Cerebellum (tissue), 4 donors: ENCODE measurements at places on chromosomes 3 and 15. TPM values are rescaled to one million over a fixed set of nuclear protein-coding genes. Genes with fewer than 3 reads are reported as not detected.

Gene FNDC3B
- 34.3 TPM for total RNA-seq

DNA sequence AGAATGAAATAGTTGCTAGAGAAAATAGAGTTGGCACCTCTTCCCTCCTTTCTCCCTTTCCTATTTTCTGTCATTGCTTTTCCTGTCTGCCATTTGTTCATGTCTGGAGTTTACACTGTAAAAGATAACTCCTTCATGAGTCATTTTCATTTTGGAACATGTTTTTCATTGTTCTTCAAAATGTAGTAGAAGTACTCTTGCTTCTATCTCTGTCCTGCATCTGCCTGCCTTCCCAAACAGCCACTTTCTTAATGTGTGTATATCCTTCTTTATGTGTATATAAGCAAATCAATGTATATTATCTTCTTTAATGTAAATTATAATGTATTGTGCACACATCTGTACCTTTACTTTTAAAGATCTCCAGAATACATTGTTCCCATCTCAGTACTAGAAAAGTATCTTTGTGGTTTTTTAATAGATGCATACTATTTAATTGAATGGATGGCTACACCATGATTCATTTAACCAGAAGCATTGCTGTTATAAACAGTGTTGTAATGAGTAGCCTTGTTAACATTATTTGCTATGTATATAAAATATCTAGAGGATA lies 41.1 kb downstream of the TSC22D2 start:
- no peak for DNase-seq

Gene OR5K2
- not detected for total RNA-seq

DNA sequence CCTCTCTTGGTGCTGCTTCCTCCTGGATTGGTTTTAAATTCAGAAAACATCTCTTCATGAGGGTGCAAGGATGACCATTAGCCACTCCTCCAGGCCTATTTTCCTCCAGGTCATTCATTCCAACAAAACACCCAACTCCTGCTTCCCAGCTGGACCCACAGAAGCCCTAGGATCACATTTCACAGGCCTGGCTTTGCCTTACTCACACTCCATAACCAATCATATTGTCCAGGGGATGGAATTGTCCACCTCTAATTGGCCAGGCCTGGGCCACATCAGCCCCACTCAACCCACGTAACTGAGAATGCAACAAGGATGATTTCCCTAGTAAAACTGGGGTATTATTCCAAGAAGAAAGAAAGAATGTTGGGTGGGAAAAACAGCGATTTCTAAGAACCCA lies 616.7 kb upstream of the SUCLG2 start:
- DNase-seq: no peak

GRCh38 chr3:70770650-70771049 lies 458.2 kb upstream of the MDFIC2 start:
- DNase-seq: no peak

DNA sequence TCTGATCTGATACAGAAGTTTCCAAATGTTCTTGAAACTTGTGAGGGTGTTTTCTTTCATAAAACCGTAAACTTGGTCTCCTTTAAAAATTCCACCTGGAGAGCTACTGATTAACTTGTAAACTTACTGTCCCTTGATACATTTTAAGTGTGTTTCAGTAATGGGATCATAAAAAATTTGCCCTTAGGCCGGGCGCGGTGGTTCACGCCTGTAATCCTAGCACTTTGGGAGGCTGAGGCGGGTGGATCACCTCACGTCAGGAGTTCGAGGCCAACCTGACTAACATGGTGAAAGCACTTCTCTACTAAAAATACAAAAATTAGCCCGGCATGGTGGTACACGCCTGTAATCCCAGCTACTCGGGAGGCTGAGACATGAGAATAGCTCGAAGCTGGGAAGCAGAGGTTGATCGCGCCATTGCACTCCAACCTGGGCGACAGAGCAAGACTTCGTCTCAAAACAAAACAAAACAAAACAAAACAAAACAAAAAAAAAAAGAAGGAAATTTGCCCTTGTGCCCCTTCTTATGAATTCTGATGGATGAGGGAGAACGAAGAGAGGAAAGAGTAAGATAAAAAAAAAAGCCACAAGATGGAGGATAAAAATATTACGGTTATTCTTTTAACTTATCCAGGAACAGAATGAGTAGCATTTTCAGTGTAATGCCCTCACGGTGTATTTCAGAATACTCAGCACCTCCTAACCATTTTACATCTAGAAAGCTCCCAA lies 32.1 kb upstream of the AP4E1 start:
- no peak for DNase-seq

DNA sequence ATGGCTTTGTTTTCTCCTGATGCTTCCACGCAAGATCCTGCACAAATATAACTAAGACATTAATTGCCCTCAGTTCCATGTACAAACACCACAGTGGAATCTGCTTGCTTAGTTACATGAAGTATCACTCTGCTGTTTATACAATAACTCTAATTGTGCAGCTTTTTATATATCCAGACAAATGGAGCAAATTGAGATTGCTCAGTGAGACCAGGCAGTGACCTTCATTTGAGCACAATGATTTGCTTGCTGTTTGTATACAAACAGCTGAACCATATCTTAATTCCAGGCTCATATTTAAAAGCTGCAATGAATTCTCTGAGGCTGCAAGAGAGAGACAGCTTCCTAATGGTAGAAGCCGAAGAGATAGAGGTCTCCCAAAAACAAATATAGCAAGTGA lies 243.7 kb downstream of the CADPS start:
- DNase-seq: no peak

- no peak for DNase-seq
These were observed 841.4 kb downstream of the NSUN3 start for GRCh38 chr3:94904156-94904674.

DNA sequence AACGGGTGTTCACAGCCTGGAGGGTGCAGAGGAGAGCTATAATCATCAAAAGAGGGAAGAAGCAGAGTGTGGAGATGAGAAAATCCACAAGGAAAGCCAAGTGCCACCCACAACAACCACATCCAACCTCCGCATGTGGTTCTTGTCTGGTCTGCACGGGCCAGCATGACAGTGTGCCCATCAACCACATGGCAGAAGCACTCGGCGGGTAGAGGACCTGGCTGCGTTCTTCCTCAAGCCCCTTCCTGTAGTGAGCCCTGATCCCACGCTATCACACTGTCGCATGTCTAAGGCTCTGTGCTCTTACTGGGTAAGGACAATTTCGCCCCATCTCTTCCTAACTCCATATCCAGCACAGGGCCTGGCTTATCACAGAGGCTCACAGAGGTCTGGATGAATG lies 41.9 kb downstream of the PTPN23 start:
- DNase-seq: no peak

Gene AQR
- 39.2 TPM for total RNA-seq

Gene P2RY14
- 0.91 TPM for total RNA-seq

DNA sequence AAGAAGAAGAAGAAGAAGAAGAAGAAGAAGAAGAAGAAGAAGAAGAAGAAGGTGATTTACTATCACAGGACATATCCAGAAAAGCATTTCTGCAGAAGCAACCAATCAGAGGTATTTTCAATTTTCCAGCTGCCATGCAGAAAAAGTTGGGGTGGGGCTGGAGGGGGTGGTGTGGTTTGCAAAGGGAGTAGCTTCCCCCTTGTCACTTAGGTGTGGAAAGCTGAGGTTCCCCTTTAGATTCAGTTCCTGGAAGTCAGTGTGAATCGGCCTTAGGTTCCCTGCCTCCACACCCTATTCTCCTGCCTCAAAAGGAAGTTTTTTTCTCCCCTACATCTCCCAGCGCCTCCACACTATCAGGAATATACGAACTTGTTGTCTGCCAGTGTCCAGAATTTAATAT lies 276.7 kb upstream of the ARRDC4 start:
- DNase-seq: no peak

GRCh38 chr3:133797396-133798105 lies 8.1 kb upstream of the SRPRB start:
- no peak for DNase-seq

- DNase-seq: no peak
These were observed 16.3 kb downstream of the BMF start for GRCh38 chr15:40092256-40092978.

DNA sequence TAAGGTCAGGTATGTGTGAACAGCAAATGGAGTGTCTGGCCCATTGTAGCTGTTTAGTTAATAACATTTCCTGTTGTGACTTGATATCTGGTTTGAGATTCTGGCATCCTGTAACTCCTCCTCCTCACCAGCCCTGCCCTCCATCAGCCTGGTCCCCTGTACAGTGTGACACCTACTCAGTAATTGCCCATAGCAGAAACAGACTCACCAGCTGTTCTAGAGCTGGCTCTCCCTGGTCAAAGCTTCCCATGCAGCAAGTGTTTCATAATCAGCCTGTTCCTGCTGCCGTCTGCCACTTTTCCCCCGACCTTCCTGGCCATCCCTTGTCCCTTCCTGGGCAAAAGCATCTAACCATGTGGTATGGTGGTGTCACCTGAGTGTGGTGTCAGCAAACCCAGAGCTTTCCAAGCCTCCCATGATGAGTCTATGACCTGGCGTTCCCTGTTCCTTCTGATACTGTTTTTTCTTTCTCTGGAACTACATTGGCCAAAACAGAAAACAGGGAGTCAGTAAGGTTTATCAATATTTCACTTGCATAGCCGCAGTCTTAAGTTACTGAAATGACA lies 55.4 kb downstream of the B3GALNT1 start:
- no peak for DNase-seq

DNA sequence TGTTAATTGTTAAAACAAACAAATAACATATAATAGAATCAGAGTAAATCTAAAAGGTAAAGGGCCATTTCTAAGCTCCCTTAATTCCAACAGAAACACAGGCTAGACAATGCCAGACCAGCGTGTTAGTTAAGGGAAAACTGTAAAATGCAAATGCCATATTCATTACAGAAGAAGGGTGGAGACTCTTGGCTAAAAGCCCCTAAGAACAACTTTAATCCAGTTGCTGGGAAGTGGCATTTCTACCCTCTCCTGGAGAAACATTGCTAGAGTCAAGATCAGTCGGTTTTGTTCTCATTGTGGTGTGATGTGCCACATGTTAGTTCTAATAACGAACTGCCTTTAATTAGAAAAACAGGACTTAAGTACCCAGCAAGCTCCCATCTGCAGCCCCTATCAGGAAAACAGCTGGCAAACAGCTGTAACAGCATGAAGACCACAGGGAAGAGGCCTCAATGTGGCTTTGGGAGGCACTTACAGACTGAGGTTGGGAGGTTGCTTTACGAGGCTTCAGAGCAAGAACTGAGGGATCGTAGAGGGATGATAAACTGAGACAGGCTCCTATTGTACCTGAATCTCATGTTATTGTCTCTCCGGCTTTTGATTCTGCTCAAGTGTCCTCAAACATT lies 1134.8 kb downstream of the ROBO1 start:
- DNase-seq: no peak

DNA sequence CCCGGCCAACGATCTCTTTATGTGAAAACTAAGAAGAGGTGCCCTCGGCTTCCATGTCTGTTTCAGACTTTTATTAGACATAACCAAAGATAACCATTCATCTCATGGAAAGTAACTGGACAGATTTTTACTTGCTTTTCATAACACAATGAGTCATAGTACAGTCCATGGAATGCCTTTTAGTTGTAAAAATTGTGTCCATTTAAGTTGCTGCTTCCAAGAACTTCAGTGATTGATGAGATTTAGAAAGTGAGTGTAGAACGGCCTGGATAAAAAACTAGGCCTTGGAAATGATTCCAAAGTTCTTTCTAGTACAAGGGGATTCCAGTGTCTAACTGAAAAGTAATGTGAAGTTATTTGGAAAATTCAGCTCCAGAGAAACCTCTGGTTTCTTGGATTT lies 10.8 kb downstream of the EIF2AK4 start:
- no peak for DNase-seq

Gene MAP2K1
- total RNA-seq: 15.8 TPM

- DNase-seq: no peak
These were observed 71.0 kb downstream of the PBRM1 start for GRCh38 chr3:52614689-52615088.

DNA sequence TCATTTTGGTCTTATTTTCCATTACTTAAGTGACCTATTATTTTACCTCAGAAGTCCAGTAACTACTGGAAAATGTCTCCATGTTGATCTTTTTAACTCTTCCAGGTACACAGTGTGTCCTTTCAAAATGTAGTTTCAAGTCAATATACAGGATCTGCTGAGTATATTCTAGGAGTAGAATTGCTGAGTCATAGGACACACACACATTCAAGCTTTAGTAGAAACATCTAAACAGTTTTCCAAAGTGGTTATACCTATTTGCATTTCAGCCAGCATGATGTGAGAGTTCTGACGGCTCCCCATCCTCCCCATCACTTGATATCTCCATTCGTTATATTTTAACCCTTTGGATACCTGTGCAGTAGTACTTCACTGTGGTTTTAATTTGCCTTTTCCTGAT lies 271.9 kb downstream of the MCTP2 start:
- DNase-seq: no peak

DNA sequence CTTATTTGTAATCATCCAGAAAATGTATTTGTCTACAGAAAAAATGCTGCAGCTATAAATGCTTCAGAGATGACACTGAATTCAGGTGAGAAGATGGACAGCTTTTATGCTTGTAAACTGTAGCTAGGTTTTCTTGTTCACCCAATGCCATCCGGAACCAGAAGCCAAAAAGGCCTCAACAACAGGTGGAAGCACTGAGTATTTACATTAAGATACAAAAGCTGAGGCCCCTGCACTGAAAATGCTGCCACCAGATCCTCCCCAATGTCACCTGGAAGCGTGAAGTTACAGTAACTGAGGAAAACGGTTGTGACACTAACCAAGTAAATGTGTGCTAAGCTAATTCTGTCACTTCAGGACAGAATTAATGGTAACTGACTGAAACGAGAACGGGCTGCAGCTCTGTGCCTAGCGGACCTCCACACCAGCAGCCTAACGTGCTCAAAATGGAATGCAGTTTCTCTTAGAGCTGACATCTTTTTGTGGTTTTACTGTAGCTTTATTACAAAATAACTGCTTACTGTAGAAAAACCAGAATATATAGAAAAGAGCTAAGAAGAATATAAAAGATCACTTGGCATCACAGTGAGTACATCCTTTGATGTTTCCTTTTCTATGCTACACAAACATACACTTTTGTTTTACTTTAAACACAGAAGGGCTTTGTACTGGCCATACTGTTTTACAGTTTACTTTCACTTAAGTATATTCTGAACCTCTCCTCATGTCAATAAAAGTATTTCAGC lies 7.6 kb downstream of the CHSY1 start:
- no peak for DNase-seq

Gene GRK7
- total RNA-seq: 0.09 TPM

Gene TAGLN3
- 91.8 TPM for total RNA-seq
